Stimulated activated CD8-positive, alpha-beta memory T cell treated with anti-CD3 and anti-CD28 coated beads, Interleukin-4, amount 100 ng/mL, for 48 hours (primary cell): ENCODE measurements at places on chromosomes 12 and 14.

DNA sequence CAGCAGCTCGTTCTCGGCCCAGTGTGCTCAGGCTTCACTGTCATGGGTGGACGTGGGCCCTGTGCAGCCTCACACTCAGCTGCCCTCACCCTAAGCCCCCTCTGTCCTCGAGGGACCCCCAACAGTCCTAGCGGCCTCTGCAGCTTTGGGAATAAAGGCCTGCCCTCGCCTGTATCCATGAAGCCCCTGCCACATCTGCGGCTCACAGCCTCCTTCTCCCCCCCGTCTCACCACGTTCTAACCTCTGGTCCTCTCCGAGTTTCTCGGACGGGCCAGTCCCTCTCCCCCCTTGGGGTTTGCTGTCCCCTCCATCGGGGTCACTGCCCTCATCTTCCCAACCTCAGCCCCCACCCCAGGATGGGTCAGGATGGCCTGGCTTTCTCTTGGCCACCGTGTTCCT lies 30.2 kb upstream of the GALNT9 start:
- no peak for DNase-seq

- DNase-seq, result no peak
Observed at GRCh38 chr12:65296508-65297265, 18.2 kb downstream of the MSRB3 start.

GRCh38 chr12:92945659-92946220 lies 16.6 kb upstream of the EEA1 start:
- DNase-seq, result no peak

DNA sequence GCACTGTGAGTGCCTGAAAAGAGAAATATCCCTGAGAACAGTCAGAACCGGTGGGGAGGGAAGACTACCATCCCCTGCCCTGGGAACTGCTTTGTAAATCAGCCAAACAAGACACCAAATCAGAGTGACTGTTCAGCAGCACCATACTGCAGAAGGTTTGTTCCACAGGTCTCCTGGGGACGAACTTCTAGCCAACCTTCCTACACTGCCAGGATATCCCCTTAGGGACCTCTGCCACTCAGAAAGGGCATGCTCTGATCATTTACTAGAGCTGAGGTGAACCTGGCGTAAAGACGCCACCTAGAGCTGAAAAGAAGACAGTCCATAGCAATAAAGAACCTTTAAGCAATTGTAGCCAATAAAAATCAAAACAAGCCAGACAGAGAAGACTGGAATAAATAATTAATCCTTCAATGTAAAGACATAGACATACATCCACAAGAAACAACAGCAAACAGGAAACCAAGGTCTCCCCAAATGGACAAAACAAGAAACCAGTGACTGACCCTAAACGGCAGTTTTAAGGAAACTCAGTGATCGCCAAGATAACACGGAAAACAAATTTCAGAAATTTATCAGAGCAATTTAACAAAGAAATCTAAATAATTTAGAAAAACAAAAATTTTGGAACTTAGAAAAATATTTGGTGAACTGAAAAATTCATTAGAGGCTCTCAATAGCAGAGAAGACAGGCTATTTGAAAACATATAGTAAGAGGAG lies 228.1 kb upstream of the AMIGO2 start:
- peak; percentile 59 for DNase-seq

DNA sequence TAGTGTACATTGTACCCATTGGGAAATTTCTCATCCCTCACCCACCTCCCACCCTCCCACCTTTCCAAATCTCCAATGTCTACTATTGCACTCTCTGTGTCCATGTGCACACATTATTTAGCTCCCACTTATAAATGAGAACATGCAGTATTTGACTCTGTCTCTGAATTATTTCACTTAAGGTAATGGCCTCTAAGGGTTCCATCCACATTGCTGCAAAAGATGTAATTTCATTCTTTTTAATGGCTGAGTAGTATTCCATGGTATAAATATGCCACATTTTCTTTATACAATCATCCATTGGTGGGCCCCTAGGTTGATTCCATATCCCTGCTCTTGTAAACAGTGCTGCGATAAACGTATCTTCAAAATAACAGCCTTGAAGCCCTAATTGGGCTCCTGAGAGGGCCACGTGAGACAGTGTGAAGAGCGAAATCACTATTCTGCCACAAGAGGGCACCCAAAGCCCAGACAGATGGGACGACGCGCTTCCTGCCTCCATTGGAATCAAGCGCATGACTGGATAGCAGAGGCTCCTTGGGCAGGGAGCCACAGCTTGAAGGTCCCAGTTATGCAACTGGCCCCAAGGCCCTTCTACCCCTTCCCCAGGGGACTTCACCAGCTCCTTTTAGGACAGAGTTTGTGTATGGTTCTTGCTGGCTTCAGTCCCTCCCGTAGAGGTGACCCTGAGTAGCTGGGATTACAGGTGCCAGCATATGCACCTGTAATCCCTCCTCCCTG lies 21.3 kb upstream of the CD27 start:
- DNase-seq, result peak; percentile 75

- no peak for DNase-seq
Observed at GRCh38 chr12:64933791-64934190, 109.3 kb downstream of the TBC1D30 start.

DNA sequence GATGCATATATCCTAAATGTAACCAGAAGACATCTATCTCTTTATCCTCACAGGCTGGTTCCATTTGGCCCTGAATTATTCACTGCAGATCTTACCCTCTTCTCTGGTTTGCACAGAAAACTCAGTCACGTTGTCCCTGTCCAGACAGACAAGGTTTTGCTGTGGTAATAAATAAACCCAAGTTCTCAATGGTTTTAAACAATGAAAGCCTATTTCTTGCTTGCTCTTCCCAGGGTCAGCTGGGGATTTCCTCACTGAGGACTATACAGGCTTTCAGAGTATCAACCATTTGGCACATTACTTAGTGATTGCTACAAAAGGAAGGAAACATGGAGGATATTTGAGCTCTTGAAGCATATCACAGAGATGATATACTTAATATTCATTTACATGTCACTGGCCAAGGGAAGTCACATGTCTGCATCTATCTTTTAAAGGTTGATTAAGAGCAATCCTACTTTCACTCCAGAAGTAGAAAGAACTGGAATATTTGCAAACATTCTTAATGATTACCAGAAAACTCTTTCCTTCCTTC lies 24.4 kb upstream of the E2F7 start:
- no peak for DNase-seq

GRCh38 chr14:54114941-54115340 lies 158.3 kb upstream of the BMP4 start:
- DNase-seq, result no peak

DNA sequence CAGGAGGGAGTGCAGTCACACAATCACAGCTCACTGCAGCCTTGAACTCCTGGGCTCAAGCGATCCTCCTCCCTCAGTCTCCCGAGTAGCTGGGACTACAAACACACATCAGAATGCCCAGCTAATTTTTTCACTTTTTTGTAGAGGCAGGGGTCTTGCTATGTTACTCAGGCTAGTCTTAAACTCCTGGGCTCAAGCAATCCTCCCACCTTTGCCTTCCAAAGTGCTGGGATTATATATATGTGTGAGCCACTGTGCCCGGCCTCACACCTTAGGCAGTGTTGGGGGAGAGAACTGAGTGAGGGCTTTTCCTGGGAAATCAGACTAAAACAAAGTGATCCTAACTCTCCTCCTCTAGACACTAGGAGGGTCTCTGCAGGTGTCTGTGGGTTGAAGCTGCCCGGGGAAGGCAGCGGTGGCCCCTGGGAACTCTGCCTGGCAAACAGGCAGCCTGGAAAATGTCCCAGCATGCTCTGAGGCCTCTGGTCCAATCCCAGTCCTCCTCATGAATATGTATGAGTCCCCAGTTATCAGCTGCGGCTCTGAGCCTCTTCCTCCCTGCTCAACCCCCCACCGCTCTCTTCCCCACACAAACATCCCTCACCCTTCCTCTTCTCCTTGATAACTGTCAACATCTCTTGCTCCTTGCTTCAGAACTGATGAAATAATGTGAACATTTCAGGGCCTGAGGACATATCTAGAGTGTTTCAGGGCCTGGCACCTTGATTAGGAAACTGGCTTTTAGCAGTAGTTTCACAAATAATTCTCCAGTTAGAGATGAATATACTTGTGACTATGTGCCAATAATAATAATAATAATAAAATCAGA lies 7.9 kb upstream of the NAA25 start:
- no peak for DNase-seq

DNA sequence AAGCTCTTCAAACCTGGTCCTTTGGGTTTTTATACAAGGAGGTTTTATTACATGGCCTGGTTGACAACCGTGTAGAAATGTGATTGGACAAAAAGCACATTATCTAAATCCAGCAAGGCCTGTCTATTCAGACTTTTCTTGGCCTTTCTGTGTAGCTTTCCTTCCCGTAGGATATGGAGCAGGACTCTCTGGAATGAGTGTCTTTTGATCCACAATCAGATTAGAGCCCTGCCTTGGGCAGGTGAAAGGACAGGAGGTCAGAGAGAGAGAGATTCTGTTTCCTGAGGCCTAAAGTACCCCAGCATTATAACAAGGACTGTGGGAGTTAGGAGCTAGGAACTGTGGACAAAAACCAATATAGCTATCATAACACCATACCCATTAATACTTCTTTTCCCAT lies 375.5 kb upstream of the RGS6 start:
- no peak for DNase-seq

DNA sequence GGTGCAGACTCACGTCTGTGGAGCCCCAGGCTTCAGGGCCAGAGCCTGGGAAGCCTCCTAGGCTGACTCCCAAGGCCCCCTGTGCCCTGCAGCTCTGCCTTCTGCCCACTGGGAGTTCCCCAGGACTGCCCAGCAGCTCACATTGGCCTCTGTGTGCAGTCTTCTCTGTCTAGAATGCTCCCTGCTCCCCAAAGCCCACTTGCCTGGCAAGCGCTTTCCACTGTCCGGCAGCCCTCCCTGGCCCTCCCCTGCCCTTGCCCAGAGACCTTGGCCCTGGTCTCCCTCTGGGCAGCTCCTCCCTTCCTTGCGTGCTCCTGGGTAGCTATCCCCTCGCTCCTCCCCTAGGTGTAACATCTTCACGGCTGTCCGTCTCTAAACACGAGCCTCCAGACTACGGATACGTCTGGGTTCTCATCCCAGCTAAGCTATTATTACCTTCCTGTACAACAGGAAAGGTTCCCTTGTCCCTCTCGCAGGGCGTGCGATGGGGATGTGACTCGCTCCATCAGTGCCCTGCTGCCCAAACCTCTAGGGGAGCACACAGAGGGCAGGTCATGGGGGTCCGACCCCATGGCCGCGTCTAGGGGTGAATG lies 325.5 kb upstream of the RTL1 start:
- DNase-seq, result no peak

GRCh38 chr14:72559669-72560255 lies 334.1 kb downstream of the DPF3 start:
- no peak for DNase-seq

DNA sequence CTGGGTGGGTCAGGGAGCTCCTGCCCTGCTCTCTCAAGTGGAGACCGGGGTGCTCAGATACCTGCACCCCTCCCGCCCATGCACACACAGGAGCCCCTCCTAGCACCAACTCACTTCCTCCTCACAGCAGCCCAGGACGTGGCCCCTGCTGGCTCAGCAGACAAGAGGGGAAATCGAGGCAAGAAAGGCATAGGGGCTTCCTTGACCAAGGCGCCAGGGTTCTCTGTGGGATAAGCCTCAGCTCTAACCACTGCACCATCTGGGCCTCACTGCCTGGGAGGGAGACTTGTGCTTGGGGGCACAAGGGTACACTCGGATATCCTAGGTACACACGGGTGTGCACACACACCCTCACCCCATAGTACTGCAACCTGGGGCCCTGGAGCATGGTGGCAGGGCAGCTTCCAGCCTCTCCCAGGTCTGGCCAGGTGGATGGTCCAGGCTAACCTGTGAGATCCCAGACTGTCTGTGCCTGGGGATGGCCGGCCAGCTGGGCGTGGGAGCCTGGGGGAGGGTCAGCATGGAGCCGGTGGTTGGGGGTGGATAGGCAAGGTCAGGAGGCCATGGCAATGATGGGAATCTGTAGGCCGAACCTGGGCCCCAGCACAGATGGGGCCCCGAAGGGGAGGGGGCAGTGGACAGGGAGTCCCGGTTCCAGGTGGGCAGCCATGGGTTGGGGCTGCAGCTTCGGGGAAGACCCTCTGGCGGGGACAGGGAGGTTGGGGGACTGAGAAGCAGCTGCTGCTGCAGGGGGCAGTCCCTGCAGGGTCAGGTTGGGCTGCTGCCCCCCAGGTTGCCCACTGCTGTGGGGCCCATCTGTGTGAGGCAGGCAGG lies 312.4 kb downstream of the TMEM121 start:
- DNase-seq, result no peak

GRCh38 chr14:63713764-63714163 lies 14.1 kb downstream of the SGPP1 start:
- DNase-seq, result no peak

DNA sequence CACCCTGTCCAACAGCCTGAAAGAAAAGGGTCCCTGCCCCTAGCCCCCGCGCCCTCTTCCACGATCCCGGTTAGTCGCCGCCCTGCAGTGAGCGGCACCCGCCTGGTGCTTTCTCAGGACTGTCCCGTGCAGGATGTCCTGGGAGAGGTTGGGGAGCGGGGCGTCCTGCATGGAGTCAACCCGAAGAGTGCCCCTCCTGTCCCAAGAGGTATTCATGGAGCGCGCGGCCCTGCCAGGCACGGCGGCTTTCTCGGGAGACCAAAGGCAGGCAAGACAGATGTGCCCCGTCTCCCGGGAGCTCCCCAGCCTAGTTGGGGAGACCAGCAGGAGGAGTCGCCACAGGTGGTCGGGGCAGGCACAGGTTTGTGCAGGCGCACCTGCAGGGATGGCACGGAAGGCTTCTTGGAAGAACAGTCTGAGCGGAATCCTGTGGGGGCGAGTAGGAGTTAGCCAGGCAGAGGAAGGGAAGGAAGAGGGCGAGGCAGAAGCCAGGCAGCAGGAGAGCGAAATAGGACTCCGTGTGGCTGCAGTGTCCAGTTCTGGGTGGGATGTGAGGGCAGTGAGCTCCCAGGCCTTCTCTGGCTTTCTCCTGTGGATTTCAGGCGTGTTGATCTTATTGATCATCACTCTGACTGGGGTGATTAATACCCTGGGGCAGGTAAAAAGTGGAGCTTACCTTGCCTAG lies 723 bp downstream of the SIVA1 start:
- peak; percentile 36 for DNase-seq

DNA sequence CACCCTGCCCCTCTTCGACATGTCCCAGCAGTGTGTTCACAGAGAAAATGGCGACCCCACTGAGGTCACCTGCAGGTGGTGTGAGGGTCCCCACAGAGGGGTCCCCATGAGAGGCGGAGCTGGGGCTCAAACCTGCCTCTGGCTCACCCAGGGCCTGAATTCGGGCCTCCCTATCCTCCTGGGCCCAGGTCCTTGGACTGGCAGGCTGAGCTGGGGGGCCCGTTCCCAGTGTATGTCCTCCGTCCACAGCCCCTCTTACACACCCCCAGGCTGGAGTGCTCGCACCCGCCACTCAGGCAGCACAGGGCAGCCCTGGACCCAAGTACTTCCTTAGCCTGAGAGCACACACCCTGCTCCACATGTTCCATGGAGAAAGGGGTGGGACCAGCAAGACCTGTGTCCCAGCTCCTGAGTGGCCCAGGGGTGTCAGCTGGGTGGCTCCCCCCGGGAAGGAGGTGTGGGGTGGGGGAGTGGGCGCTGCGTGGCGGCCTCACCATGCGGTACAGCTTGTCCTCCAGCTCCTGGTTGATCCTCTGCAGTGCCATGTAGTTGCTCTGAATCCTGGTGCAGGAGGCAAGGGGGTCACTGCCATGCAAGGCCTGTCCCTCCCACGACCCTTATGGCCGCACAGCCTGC lies 42.6 kb downstream of the BEGAIN start:
- DNase-seq, result no peak
